ENCODE measurements at places on chromosomes 11 and 22.

DNA sequence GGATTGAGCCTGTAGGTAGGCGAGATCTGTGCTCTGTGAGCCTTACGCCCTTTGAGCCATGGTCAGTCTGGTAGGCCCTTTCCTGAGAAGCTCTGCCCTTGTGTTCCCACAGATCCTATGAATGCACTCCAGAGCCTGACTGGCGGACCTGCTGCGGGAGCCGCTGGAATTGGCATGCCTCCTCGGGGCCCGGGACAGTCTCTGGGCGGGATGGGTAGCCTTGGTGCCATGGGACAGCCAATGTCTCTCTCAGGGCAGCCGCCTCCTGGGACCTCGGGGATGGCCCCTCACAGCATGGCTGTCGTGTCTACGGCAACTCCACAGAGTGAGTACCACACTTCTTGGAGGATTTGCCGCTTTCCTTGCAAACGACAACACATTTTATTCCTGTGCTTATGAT lies 47.4 kb downstream of the MED15 start:
- DNase-seq, result no peak

DNA sequence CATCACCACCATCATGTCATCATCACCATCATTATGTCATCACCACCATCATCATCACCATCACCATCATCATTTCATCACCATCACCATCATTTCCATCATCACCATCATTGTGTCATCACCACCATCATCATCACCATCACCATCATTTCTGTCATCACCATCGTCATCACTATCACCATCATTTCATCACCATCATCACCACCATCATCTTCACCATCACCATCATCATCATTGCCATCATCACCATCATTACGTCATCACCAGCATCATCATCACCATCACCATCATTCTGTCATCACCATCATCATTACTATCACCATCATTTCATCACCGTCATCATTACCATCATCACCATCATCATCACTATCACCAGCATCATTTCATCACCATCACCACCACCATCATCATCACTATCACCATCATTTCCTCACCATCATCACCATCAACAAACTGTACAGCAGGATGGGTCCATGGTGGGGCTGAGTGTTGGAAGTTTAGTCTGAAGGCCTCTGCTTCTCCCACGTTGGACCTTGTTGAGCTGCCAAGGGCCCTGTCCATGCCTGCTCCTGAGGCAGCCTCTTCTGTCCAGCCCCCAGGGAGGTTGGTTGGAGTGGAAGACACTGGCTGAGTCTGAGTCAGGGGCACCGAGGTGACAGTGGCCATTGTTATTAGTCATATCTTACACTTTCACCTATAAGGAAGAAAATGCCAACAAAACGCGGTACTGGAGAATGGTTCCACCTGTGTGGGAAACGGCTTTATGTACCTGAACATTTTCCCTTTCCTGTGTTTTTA lies 247.1 kb downstream of the TBC1D22A start:
- no peak for DNase-seq

- peak; percentile 8 for DNase-seq
Observed at GRCh38 chr11:44112091-44112821, 16.8 kb downstream of the EXT2 start.

DNA sequence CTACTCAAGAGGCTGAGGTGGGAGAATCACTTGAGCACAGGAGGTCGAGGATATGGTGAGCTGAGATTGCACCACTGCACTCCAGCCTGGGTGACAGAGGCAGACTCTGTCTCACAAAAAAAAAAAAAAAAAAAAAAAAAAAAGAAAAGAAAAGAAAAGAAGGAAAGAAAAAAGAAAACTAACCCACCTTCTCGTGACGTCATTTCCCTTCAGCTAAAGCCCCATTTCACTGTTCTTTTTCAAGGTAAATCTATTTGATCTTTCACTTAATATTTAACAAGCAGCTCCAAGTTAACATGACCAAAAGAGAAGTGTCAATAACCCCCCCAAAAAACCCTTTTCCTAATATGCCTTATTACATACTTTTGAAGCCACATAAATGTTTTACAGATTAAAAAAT lies 5.1 kb downstream of the RAPSN start:
- DNase-seq, result no peak

- DNase-seq, result peak; percentile 8
Observed at GRCh38 chr22:46969961-46970360, 207.5 kb downstream of the TBC1D22A start.
